Retinal pigment epithelial cell (primary cell): ENCODE measurements at places on chromosomes 3 and 15.

DNA sequence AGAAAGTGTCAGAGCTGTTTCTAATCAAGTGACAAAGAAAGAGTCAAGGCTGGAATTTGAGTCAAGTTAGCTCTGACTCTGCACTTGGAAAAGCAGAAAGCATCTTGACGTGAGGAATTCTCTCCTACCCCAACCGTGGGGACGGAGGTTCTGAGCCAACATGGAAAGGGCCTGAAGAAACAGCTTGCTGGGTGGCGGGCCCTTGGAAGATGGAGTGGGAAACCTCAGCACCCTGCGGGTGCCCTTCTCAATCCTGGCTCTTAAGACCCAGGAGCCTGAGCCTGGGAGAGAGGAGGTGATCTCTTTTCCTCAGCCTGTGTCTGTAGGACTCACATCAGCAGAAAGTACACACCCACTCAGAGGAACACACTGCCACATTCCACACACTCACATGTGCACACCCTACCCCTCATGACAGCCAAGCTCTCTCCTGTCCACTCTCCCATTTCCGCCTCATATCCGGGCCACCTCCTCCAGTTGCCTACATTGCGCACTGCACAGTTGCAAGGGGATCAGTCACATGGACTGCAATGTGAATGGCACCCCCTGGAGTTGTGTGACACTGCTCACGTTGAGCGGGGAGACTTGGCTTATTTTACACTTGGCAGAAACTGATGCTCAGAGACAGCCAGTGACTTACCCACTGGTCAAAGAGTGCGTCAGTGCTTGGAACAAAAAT lies 101.5 kb upstream of the SLC6A6 start:
- no peak for DNase-seq

GRCh38 chr3:44903751-44904150 lies 29.3 kb downstream of the TGM4 start:
- DNase-seq: no peak

DNA sequence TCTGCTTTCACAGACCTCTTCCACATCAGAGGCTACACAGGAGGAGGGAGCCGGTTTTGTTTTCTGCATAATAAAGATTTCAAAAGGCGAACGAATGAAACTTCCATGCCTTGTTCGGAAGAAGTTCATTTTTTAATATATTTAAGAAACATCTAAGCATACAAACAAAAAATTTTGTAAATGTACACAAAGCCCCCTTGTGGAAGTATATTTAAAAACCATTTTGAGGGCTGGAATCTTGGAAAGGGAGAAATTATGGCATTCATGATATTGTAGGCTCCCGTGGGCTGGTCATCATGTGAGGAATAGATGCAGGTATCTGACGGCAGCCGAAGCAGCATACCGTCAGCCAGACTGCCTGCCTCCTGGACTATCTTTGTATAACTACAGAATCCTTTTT lies 90.4 kb downstream of the MECOM start:
- DNase-seq: no peak

DNA sequence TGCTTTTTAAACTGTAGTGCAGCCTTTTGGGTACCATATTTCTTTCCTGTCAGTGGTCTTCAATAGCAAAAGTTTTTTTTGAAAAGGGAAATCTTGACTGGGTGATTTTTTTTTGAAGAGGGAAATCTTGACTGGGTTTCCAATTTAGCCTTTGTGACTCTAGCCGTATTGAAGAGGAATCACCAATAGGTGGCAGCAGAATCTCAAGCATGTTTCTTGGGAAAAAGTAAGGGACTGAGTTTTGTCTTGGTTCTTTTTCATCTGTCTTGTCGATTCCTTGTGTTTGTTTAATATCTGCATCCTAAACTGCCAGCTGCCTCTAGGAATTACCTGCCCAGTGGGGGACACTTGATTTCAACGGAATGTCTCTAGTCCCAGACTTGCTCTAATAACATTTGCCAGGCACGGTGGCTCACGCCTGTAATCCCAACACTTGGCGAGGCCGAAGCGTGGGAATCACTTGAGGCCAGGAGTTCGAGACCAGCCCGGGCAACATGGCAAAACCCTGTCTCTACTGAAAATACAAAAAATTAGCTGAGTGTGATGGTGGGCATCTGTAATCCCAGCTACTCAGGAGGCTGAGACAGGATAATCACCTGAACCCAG lies 89.2 kb downstream of the RBPMS2 start:
- DNase-seq: no peak

GRCh38 chr3:24514119-24514518 lies 19.5 kb upstream of the THRB start:
- DNase-seq: no peak

DNA sequence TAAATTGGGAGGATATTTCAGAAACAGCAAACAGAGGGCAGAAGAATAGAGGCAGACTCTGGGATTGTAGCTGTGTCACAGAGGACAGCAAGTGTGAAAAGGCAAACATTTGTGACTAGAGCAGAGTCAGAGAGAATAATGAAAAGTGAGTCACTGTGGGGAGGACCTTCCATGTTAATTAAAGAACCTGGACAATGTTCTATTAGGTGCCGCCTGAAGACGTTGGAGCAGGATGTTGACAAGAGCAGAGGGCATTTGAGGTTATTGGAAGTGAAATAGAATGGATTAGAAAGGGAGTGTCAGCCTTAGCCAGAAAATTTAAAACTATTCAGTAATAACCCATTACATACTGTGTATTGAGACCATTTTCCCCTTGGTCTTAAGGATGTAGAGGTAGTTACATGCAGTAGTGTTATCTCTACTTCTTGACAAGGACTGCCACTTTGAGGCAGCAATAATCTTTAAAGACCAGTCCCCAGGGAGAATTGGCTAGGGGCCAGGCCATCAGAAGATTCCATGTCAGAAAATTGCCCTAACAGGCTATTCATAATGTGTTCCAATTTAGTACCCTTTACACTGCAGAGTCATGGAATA lies 5.8 kb downstream of the ACKR2 start:
- no peak for DNase-seq

- peak; percentile 23 for DNase-seq
Measured at GRCh38 chr3:27312044-27312668, 57.0 kb downstream of the NEK10 start.

DNA sequence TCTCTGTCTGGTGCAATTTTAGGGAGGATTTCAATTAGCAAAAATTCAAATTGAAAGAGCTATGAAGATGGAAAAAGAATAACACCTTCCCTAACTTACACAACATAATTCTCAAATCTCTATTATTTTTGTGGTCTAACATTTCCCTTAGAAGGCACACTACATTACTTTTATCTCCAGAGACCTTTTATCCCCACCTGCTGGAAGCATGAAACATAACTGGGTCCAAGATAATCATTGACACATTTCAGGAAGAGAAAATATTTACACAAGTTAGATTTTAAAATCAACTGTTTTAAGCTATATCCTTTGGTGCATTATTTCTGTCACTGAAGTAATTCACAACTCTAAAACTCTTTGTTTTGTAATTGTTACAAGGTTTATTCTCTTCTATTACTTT lies 779.5 kb downstream of the ROBO1 start:
- DNase-seq: no peak

DNA sequence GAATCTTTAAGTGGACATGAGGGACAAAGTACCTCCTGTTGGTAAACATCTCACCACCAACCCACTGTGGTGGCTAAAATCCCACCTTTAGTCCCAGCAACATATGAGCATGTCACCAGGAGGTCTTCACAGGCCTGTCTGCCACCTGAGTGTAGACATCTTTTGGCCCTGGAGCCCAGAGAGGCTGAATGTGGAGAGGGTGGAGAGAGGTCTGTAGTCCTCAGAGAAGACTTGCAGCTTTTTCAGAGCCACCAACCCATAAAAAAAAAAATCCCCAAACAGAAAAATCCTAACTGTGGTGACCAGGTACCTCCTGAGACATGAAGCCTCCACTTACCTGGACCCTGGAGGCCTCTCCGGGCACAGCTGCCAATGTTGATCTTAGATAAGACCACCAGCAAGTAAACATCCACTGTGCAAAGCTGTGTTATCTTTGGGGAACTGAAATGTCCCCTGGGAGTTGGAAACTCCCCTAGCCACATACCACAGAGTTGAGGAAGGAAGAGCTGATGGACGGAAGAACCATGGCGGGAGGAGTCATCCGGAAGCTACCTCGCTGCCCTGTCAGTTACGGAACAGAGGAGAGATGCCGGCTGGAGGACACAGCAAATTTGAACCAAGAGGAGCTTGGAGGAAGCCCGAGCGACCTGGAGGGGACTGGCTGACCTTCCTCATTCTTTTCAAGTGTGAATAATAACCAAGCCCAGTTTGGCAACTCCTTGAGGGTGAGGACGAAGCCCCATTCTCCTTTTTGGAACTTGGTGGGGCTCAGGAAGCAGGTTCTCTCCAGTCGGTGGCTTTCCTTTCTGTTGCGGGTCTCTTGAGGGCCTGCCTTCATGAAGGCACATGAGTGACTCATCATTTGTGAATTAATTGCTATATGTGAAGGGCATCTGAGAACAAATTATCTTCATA lies at the start of gene GHRL:
GHRL (minus strand) TSS at position 443 of the 915 bp plus-strand sequence. CDS start 2,767 bp downstream, outside the sequence.
- DNase-seq: no peak

- no peak for DNase-seq
Measured at GRCh38 chr3:58514405-58514804, 22.5 kb downstream of the KCTD6 start.

- no peak for DNase-seq
Measured at GRCh38 chr3:53225651-53226050, 30.2 kb downstream of the TKT start.

DNA sequence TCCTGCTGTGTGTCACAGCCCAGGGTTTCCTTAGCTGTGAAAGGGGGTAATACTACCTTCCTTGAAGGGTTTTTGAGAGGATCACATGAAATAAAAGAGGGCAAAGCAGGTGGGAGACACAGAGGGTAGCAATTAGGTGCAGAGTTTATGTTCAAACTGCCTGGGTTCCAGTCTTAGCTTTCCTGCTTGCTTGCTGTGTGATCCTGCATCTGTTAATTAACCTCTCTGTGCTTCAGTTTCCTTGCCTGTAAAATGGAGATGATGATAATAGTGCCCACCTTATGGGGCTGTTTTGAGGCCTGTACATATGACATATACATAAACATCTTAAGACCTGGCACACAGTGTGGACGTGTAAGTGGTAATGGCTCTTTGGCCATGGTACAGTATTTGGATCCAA lies 35.0 kb downstream of the SPSB4 start:
- no peak for DNase-seq

DNA sequence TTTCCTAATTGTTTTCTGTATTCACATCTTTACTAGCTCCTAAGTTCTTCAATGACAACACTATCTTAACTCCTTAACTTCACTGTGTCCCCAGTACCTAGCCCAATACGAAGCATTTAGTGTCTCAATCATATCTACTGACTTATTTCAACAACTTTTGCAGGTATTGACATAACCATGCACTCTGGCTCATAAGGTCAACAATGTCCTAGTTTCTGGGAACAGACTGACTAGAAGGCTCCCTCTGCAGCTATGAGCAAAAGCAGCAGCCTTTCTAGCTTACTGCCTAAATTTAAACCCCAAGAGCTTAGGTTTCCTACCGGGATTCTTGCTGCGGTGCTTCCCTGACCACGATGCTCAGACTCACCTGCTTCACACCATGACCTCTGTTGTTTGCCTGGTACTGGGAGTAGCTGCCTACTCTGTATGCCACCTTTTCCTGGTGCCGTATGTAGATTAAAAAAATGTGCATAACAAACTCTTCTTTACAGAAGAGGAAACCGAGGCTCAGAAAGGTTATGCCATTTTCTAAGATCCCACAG lies 767.7 kb downstream of the TUSC7 start:
- DNase-seq: no peak

DNA sequence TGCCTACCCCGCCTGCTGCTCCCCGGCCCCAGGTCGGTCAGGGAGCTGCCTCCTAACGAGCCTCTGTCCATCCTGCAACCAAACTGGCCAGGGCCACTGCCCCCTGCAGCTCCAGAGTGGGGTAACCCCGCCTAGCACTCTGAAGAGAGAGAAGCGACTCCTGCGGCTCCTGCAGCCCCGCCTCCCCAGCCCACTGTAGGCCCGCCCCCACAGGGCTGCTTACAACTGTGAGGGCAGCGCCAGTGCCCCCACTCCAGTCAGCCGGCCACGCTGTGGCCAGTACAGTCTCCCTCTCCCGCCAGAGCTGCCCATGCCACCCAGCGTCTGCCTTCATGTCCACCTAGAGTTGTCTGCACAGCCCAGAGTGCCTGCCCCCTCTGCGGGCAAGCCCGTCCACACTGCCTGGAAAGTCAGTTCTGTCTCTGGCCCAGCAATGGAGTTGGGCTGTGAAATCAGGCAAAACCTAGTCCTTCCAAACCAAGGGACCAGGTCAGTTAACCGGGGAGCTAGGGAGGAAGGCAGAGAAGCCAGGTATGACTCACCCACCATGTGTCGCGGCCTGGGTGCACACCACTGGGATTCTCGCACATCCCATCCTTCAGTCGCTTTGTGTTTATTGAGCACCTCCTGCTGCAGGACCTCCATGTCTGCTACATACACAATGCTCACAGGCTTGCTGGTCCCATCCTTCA lies 2.4 kb downstream of the UCN2 start:
- no peak for DNase-seq

DNA sequence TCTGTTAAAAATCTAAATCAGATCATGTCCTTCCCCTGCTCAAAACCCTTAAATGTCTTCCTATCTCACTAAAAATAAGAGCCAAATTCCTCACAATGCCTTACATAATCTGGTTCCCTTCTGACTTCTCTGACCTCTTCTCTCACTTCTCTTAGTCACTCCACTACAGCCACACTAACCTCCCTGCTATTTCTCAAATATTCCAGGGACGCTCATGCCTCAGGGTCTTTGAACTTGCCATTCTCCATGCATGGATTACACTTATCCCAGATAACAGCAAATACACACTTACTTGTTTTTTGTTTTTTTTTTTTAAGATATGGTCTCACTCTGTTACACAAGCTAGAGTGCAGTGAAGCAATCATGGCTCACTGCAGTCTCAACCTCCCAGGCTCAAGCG lies 8.5 kb downstream of the TP53BP1 start:
- no peak for DNase-seq

DNA sequence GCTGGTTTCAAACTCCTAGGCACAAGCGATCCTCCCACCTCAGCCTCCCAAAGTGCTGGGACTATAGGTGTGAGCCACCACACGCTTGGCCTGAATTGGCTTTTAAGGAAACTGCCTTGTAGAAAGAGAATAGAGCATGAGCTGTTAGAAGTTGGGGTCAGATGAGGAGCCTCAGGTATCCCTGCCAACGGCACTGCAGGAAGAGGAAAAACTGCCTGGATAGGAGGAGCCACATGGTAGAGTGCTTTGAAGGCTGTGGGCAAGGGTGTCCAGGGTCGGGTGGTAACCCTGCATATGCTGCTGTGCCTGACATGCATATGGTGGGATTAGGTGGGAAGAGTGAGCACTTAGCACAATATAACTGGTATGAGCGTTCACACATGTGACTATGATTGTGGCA lies 55.0 kb downstream of the BSN start:
- DNase-seq: no peak

DNA sequence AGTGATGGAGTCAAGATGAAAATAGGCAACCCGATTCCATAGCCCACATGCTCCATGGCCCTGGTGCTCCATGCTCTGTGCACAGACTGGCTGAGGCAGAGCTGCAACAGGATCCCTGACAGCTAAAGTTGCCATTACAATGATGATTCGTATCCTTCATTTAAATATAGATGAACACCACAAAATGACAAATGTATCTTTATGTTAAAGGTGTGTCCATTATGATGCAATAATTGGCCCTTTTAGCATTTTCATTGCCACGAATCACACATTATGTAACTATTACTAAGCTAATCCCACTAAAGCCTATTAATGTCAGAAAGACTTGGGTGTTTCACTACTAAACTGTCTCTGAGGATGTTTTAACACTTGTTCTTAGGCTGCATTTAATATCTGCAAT lies 270.2 kb upstream of the THBS1 start:
- peak; percentile 41 for DNase-seq

- no peak for DNase-seq
Measured at GRCh38 chr15:73773428-73773827, 20.3 kb upstream of the INSYN1 start.
